ENCODE measurements at places on chromosomes 16 and 17.

DNA sequence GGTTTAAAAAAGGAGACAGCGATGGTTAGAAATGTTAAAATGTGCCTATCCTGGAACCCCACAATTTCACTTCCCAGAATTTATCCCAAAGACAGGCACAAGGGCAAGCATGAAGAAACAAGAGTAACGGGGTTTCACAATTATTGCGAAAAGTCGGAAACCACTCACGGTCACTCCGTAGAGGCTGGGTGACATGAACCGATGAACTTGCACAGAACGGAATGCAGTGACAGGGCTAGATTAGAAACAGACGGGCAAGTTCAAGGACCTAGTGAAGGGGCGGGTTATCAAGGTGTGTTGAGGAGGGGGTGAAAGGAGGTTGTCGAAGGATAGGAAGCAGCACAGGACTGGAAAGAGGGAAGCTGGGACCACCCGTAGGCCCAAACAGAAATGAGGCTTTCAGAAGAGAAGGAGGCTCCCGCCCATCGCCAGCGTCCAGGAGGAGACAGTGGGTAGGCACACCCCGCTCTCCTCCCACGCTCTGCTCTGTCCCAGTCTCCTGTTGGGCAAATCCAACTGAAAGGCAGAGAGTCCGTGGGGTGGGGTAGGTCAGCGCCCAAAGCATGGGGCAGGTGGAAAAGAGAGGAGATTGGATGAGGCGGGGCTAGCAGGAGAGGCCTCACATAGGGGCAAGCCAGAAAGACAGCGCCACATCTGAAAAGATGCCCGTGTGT lies 47.4 kb upstream of the JPH3 start:
- no peak for DNase-seq

GRCh38 chr16:51383909-51384308 lies 232.8 kb upstream of the SALL1 start:
- no peak for DNase-seq

GRCh38 chr16:85309656-85310587 lies 197.7 kb upstream of the CIBAR2 start:
- DNase-seq = no peak

DNA sequence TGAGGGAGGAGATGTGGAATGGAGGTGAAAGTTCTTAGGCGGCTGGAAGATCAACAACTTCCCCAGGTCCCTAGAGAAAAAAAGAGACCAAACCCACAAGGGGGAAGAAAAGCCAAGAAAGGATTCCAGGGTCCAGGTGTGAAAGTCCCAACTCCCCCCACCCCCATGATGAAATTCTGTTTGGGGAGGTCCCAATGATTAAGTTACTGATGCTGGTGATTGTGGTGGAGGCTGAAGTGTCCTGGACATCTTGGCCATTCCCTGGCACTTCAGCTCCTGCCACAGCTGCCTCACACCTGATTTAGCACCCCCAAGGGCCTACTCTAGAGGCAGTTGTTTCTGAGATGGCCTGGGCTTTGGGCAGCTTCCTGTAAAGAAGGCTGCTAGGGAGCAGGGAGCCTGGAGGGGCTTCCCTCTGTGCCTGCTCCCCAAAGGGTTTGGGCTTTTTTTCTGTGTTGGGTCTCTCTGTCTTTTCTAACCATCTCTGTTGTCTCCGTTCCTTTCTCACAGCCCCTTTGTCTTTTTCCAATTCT lies 13.1 kb downstream of the HOXB4 start:
- no peak for DNase-seq

GRCh38 chr17:37661400-37662014 lies 18.3 kb upstream of the DDX52 start:
- no peak for DNase-seq

All from esophagus squamous epithelium (tissue), 5 donors.